ENCODE measurements at places on chromosomes 5 and 9.

- DNase-seq = no peak
Measured at GRCh38 chr5:137486707-137487106, 12.4 kb downstream of the SPOCK1 start.

DNA sequence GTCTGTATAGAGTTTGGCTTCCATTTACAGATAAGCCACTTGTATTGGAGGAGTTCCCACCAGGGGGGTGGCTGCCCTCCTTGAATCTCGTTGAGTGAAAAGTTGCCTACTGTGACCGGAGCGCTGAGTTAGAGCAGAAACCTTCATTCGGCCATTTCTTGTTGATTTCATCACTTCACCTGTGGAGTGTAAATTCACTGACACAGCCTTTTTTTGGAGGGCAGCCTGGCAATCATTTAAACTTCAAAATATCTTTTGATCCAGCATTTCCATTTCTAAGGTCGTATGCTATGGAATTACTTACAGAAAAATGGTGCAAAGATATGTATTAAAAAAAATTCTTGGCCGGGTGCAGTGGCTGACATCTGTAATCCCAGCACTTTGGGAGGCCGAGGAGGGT is 40.8 kb downstream of the PRRC2B start:
- DNase-seq = no peak

- no peak for DNase-seq
Measured at GRCh38 chr9:86672966-86673365, 274.3 kb downstream of the GAS1 start.

GRCh38 chr5:178790371-178790770 is 59.9 kb upstream of the ZNF354A start:
- no peak for DNase-seq

GRCh38 chr5:141001446-141001843 is 35.2 kb downstream of the PCDHAC2 start:
- DNase-seq = no peak

DNA sequence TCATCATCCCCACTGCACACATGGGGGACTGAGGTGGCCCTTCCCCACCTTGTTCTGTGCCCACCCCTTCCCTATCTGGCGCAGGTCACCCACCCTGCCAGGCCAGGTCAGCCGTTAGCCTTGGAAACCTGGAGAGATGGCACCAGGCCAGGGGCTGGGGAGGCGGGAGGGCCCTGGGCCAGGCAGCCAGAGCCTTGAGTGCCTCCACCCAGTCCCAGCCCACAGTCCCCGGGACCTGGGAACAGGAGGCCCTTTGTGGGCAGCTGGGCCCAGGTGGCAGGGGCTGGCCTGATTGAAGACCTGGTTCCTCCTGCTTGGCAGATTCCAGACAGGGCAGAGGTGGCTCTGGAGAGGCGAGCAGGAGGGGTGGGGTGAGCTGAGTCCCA is 70.6 kb downstream of the LRSAM1 start:
- no peak for DNase-seq

GRCh38 chr9:37927132-37927531 is 23.2 kb upstream of the SLC25A51 start:
- no peak for DNase-seq

GRCh38 chr5:104418056-104418455 is 855.5 kb upstream of the NUDT12 start:
- no peak for DNase-seq

DNA sequence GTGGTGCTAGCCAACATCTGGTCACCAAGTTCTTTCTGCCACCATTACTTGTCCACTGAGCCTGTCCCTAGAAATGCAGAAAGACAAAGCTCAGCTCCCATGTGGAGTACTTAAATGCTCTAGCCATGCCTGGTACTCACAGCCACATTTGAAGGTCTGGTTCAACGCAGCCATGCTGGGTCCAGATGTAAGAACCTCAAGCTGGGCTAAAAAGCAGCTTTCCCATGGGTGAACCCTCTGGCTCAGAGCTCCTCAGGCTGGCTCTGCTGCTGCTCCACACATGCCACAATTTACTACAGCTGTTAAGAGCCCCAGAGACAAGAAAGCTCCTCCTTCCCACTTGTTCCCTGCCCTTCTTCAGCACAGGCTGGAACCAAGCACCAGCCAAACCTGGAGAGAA is 97.1 kb upstream of the LRRTM2 start:
- no peak for DNase-seq
